ENCODE measurements at places on chromosomes 2 and 18.

- DNase-seq = no peak
- no peak overlapping the region for H3K4me3 ChIP-seq
- H3K27me3 ChIP-seq = no peaks in the 10 kb centered on the region
- peaks cover 40% of the 10 kb centered on the region for H3K4me1 ChIP-seq
- H3K27ac ChIP-seq = peak overlapping the region; percentile 71
- no peaks in the 10 kb centered on the region for H3K36me3 ChIP-seq
Measured at GRCh38 chr2:85851253-85852151, 37.3 kb downstream of the ST3GAL5 start.

GRCh38 chr2:200189964-200190363, 116.5 kb upstream of the SPATS2L start:
- no peak overlapping the region for H3K4me3 ChIP-seq
- H3K27ac ChIP-seq = no peak overlapping the region
- no peaks in the 10 kb centered on the region for H3K27me3 ChIP-seq

DNA sequence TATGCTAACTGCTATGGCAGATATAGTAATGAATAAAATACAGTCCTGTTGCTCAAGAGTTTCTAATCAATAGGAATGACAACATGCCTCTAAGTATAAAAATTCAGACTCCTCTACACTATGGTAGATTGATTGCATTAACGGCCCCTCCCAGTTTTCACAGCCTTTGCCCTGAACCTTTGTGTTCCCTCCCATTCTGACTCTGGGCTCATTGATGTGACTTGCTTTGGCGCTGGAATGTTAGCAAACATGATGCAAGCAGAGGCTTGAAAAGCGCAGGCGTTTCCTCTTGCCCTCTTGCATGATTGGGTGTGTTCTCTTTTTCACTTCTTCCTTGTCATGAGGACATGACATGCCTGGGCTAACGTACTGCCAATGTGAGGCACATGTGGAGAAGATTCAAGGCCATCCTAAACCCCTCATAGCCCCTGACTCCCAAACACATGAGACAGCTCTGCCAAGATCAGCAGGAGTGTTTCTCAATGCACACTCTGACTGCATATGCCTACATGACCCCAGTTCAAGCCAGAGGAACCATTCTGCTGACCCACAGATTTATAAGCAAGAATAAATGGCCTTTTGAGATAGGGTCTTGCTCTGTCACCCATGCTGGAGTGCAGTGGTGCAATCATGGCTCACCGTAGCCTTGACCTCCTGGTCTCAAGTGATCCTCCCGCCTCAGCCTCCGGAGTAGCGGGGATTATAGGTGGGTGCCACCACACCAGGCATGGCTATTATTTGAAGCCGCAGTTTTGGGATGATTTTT, 49.7 kb upstream of the CD28 start:
- no peaks in the 10 kb centered on the region for H3K36me3 ChIP-seq
- H3K27ac ChIP-seq = peak overlapping the region; percentile 52
- no peaks in the 10 kb centered on the region for H3K27me3 ChIP-seq
- DNase-seq = peak; percentile 94
- H3K4me1 ChIP-seq = peaks cover 17% of the 10 kb centered on the region
- no peak overlapping the region for H3K4me3 ChIP-seq

- no peaks in the 10 kb centered on the region for H3K27me3 ChIP-seq
- no peak for DNase-seq
- no peak overlapping the region for H3K27ac ChIP-seq
- no peak overlapping the region for H3K4me3 ChIP-seq
- H3K36me3 ChIP-seq = no peaks in the 10 kb centered on the region
Measured at GRCh38 chr2:110875384-110875725, 143.0 kb downstream of the ACOXL start.

- H3K36me3 ChIP-seq = no peaks in the 10 kb centered on the region
- no peak for DNase-seq
Measured at GRCh38 chr2:119248311-119248710, 24.7 kb downstream of the STEAP3 start.

DNA sequence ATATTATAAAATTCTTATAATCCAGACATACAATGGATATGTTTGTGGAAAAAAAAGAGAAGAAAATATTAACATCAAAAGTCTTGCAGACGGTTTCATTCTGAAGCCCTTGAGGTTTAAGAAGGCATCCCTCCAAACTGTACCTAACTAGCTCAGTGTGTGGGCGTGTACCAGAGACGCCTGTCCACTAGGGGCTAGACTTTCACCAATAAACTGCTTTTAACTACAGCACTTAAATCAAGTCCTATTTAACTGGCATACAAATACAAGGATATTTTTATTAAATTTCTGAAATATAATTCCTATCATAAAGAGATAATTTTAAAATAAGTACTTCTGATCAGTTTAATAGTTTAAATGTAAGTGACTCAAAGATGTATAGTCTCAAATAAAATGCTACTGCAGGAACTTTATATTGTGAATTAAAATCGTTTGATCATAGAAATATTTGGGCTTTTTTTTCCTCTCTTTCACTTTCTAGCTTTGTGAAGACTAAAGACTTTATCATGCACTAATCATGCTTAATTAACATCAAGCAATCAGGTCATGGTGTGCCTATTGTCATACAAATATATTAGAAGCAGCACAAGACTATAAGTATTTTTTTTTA, 437.7 kb downstream of the SATB2 start:
- no peak for DNase-seq
- no peak overlapping the region for H3K4me3 ChIP-seq
- H3K27ac ChIP-seq = no peak overlapping the region
- H3K27me3 ChIP-seq = no peaks in the 10 kb centered on the region
- H3K4me1 ChIP-seq = no peaks in the 10 kb centered on the region

GRCh38 chr2:233210843-233211547, 40.5 kb upstream of the ATG16L1 start:
- H3K27me3 ChIP-seq = no peaks in the 10 kb centered on the region
- H3K36me3 ChIP-seq = no peaks in the 10 kb centered on the region
- no peak overlapping the region for H3K4me3 ChIP-seq
- DNase-seq = no peak
- H3K27ac ChIP-seq = no peak overlapping the region

GRCh38 chr2:121015971-121016485, 269.0 kb downstream of the TFCP2L1 start:
- no peaks in the 10 kb centered on the region for H3K27me3 ChIP-seq
- H3K4me3 ChIP-seq = no peak overlapping the region
- H3K27ac ChIP-seq = no peak overlapping the region
- H3K36me3 ChIP-seq = no peaks in the 10 kb centered on the region
- H3K4me1 ChIP-seq = peaks cover 6% of the 10 kb centered on the region

DNA sequence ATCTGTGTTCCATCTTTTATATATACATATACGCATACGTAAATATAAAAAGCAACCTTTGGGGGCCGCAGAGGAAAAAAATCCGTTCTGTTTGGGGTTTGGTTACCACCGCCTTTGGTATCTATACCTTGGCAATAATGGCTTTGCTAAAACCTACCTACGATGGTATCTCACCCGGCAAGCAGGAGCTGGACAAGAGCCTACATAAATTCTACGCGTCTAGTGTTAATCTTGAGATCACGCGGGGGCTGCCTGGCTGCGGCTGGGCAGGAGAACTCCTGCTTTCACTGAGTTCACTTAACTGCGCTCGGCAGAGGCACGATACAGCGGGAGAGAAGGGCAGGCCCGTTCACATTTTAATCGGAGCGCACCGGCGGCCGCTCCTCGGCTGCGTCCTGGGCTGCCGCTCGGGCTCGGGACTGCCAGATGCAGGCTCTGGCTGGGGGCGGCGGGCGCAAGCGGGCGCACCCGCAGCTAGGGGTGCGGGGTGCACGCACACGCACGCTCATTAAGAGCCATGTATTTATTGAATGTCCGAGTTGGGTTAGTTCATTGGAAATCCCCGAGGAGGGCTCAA, 1.7 kb upstream of the POU3F3 start:
- no peaks in the 10 kb centered on the region for H3K36me3 ChIP-seq
- no peak overlapping the region for H3K27ac ChIP-seq
- H3K4me1 ChIP-seq = peaks cover 31% of the 10 kb centered on the region
- H3K4me3 ChIP-seq = peak overlapping the region; percentile 40
- DNase-seq = no peak

DNA sequence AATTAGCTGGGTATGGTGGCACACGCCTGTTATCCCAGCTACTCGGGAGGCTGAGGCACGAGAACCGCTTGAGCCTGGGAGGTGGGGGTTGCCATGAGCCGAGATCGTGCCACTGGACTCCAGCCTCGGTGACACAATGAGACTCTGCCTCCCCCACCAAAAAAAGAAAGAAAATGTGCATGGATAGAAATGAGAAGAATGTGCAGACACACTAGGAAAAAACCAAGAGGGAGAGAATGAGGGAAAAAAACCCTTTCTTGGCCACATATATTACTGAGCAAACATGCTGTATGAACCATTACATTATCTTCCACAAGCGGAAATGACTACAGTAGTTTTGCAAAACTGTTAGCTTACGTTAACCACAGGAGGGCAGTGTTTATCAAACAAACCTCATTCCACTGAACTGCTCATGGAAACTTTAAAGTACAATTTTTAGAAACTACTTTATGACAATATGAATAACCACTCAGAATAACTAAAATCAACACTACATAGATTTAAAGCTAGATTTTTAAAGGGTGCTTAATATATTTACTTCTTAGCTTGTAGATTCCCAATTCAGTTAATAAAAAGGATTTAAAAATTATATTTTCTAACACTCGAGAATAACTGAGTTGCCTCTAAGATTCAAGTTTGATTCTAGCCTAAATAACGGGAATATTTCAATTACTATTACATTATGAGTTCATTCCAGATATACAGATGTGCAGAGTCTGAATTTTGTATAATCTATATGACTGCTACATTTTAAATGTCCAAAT, 26.4 kb downstream of the ASXL2 start:
- no peaks in the 10 kb centered on the region for H3K27me3 ChIP-seq
- H3K4me3 ChIP-seq = no peak overlapping the region
- H3K27ac ChIP-seq = no peak overlapping the region
- H3K36me3 ChIP-seq = no peaks in the 10 kb centered on the region
- no peak for DNase-seq

DNA sequence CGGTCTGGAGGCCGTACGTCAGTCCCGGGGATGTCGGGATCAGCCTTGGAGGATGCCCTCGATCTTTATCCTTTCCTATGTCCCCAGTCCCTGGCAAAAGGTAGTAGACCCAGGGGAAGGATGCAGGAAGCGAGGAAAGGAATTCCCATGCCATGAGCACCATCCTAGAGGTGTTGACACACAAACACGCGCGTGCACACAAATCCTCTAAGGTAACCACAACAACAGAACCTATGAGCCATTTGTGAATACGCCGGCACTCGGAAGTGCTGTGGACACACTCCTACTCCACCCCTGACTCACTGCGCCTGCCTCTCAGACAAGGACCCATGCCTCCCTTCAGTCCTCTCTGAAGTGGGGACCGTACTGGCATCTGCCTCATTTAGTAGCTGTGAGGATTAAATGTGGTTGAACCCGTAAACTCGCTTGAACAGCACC, 11.3 kb upstream of the MLPH start:
- H3K4me3 ChIP-seq = peak overlapping the region; percentile 57
- peaks cover 38% of the 10 kb centered on the region for H3K4me1 ChIP-seq
- DNase-seq = no peak
- no peaks in the 10 kb centered on the region for H3K36me3 ChIP-seq
- no peaks in the 10 kb centered on the region for H3K27me3 ChIP-seq

- H3K4me1 ChIP-seq = no peaks in the 10 kb centered on the region
- H3K4me3 ChIP-seq = no peak overlapping the region
- no peak overlapping the region for H3K27ac ChIP-seq
- H3K27me3 ChIP-seq = no peaks in the 10 kb centered on the region
- no peak for DNase-seq
Measured at GRCh38 chr2:192254444-192254843, 59.7 kb upstream of the TMEFF2 start.

DNA sequence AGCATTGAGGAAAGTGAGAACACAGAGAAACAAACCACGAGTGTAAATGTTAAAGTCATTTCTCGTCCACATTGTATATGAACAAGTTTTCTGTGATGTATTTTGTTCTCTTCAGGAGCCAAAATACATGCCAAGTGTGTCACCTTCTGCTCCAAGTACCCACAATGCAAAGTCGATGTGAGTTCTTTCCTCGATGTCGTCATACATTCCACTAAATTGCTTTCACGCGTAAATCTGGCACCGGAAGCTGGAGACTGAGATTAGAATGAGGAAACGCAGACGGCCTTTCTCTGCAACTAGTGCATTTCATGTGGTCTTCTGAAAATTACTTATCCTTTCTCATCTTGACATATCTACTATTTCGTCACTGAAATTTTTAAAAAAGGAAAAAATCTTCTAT, 118.5 kb upstream of the SALL3 start:
- no peaks in the 10 kb centered on the region for H3K27me3 ChIP-seq
- H3K4me1 ChIP-seq = no peaks in the 10 kb centered on the region

DNA sequence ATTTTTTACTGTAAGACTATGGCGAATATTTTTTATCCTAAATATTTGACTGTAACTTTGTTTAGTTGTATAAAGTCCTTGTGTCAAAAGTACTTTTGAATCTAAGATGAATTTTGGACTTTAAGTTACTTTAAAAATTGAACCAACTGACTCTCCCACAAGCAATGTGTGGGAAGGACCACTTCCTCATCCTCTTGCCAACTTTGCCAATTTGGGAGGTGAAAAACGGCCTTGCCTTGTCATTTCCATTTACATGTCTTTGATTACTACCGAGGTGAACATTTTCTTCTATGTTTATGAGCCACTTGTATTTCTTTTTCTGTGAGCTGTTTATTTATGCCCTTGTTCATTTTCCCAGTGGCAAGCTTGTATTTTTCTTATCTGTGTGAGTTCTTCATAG, 12.8 kb upstream of the MSGN1 start:
- no peaks in the 10 kb centered on the region for H3K27me3 ChIP-seq
- DNase-seq = no peak
- H3K27ac ChIP-seq = no peak overlapping the region
- H3K36me3 ChIP-seq = no peaks in the 10 kb centered on the region
- no peak overlapping the region for H3K4me3 ChIP-seq
- H3K4me1 ChIP-seq = no peaks in the 10 kb centered on the region

- no peak overlapping the region for H3K4me3 ChIP-seq
- H3K27ac ChIP-seq = peak overlapping the region; percentile 45
- no peak for DNase-seq
- H3K27me3 ChIP-seq = no peaks in the 10 kb centered on the region
Measured at GRCh38 chr2:136135921-136136906, 18.3 kb upstream of the CXCR4 start.

- peaks cover 71% of the 10 kb centered on the region for H3K36me3 ChIP-seq
- no peak overlapping the region for H3K4me3 ChIP-seq
- H3K4me1 ChIP-seq = no peaks in the 10 kb centered on the region
- H3K27me3 ChIP-seq = no peaks in the 10 kb centered on the region
- no peak overlapping the region for H3K27ac ChIP-seq
- no peak for DNase-seq
Measured at GRCh38 chr18:13745696-13746095, 19.2 kb downstream of the RNMT start.

DNA sequence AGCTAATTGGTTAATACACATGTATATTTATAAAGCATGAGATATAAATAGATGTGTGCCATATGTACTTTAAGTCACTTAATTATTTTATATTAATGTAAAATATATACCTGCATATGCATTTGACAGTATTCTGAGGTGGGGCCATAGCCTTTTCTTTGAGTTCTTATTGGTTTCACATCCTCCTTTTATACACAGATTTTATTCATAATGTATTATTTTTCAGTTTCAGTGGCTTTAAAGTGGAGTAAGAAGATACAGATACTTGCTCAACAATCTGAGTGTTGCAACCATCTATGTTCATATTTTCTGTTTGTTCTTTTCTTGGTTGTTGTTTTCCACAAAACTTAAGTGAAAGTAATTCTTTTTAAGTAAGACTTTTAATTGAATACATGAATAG, 436.5 kb downstream of the RND3 start:
- H3K27me3 ChIP-seq = no peaks in the 10 kb centered on the region
- H3K27ac ChIP-seq = no peak overlapping the region
- no peak overlapping the region for H3K4me3 ChIP-seq
- DNase-seq = no peak

Measured in vagina (tissue), 2 donors.